HEK293T (cell line): ENCODE measurements at places on chromosomes 6 and 20.

GRCh38 chr20:1874450-1875182 lies 20.6 kb upstream of the SIRPA start:
- no peak for DNase-seq

GRCh38 chr20:37354210-37355195 lies 8.6 kb downstream of the SRC start:
- no peak for DNase-seq

DNA sequence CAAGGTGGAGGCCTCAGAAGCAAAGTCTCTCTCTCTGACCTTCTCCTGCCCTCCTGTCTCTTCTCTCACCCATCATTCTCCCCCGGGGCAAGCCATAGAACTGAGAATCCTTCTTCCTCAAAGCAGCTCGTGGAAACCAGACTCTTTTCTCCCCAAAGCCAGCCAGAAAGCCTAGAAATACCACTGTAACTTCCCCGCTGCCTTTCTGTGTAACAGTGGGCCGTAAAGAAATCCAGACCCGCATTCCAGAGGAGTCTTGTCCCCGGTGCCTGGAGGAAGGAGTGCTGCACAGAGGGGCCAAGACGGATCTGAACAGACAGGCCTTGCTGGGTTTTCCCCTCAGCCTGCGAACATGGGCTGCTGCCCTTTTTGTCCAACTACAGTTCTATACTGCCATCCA lies 977 bp upstream of the SLC22A2 start:
- no peak for DNase-seq

- no peak for DNase-seq
Observed at GRCh38 chr6:46927066-46927465, 5.3 kb upstream of the ADGRF5 start.

DNA sequence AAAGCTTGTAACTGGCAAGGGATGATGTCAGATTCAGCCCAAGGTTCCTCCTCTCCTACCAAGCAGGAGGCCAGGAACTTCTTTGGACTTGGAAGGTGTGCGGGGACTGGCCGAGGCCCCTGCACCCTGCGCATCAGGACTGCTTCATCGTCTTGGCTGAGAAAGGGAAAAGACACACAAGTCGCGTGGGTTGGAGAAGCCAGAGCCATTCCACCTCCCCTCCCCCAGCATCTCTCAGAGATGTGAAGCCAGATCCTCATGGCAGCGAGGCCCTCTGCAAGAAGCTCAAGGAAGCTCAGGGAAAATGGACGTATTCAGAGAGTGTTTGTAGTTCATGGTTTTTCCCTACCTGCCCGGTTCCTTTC lies 14.4 kb downstream of the TNFAIP3 start:
- DNase-seq = no peak

GRCh38 chr6:52872031-52872430 lies 31.4 kb upstream of the GSTA5 start:
- no peak for DNase-seq

DNA sequence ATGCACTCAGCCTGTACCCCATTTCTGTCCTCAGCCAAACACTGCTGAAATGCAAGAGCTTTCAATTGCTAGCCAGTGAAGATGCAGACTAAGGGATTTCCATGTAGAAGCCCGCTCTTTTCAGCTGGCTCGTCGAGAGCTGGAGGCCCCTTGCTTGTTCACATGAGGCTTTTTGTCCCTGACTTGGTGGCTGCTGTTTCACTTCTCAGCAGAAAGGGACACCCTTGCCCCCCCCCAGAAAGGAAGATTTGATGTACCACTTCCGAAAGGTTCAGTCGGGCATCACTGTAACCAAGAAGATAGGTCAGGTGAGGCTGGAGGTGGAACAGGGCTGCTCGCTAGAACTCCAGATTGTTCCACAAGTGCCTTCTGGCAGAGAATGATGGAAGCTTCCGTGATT lies 23.3 kb downstream of the PTPN1 start:
- no peak for DNase-seq

DNA sequence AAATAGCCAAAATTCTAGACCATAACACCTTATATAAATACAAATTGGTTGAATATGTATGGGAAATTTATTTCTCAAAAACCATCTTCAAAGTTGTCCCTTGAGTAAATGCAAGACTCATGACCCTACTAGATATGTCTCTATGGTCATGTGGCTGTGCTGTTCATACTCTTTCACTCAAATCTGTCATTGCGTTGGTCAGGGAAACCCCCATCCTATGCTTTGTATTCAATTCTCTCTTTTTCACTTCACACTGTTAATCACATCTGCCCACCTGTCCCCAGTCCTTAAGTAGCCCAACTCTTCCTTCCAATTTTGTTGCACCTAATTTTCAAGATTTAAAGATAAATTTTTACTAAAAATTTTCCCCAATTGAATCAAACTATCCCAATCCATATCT lies 51.0 kb downstream of the RPS12 start:
- no peak for DNase-seq

- no peak for DNase-seq
Observed at GRCh38 chr6:170095273-170095981, 195.5 kb downstream of the DLL1 start.

DNA sequence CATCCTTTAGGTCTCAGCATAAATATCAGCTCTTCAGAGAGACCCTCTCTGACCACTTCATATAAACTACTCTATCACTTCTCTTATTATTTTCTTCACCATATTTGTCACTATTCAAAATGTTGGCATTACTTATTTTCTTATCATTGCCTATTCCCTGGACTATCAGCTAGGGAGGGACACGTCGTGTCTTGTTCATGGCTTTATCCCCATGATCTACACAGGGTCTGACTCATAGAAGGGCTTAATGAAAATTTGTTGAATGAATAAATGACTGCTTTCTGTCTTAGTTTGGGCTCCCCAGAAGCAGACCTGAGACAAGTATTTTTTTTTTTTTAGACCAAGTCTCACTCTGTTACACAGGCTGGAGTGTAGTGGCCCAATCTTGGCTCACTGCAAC lies 3.0 kb upstream of the CDK5RAP1 start:
- DNase-seq = no peak

DNA sequence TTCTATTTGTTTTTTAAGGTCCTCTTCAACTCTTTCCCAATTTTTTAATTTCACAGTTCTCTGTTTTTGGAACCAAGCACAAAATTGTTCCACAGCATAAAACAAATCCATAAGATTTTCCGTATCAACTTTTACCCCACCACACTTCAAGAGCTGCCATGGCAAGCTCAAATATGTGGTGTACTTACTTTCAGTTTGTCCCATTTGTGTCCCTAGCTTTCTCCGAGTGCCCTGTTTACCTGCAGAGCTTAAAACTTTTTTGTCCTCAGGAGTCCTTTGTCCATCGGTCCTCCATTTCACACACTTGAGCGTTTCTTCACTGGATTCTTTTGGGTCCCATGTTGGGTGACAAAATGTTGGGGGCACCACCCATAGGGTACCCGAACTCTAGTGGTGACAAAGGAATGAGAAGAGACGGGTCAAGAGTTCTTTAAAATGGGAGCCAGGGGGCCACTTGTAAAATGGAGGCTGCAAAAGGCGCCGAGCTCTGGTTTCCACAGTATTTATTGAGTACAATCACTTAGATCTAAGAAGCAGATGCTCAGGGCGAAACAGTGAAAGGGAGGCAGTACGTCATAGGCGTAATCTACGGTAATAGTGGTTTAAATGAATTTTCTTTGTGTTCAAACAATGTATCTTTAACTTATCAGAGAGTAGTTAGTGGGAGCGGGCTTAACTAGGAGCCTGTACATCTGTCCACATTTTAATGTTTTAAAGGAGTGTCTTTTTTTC lies 39.8 kb upstream of the SERINC1 start:
- no peak for DNase-seq

- DNase-seq = no peak
Observed at GRCh38 chr20:38299963-38300362, 4.0 kb upstream of the BPI start.

DNA sequence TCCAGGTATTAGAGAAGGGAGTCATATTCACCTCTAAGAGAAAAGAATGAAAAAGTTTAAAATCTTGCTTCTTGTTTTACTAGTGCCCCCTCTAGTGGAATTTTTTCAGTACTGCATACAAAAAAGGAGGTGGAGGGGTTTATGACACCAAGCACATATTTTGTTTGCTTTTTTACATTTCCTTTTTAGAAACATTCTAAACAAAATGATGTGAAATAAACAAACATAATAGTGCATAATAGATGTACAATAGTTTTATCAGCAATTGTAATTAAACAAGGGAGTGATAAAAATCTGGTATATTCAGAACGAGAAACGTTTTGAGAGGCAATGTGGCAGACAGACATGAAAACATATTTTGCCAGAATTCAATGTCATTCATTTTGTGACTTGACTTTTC lies 111.0 kb upstream of the TFAP2D start:
- DNase-seq = peak; percentile 9
